ENCODE measurements at places on chromosomes 12 and 14.
A peak's percentile ranks its signal among the peaks of the same experiment; 100 is the strongest.

GRCh38 chr14:59900556-59900955 is 19.4 kb upstream of the LRRC9 start:
- no peak for DNase-seq

GRCh38 chr14:22478247-22478646 is 110.8 kb downstream of the DAD1 start:
- DNase-seq, result no peak

- no peak for DNase-seq
These were observed 632.6 kb downstream of the RPL10L start for GRCh38 chr14:46018846-46019420.

- no peak for DNase-seq
These were observed 1.0 kb downstream of the CMTM5 start for GRCh38 chr14:23377573-23378563.

DNA sequence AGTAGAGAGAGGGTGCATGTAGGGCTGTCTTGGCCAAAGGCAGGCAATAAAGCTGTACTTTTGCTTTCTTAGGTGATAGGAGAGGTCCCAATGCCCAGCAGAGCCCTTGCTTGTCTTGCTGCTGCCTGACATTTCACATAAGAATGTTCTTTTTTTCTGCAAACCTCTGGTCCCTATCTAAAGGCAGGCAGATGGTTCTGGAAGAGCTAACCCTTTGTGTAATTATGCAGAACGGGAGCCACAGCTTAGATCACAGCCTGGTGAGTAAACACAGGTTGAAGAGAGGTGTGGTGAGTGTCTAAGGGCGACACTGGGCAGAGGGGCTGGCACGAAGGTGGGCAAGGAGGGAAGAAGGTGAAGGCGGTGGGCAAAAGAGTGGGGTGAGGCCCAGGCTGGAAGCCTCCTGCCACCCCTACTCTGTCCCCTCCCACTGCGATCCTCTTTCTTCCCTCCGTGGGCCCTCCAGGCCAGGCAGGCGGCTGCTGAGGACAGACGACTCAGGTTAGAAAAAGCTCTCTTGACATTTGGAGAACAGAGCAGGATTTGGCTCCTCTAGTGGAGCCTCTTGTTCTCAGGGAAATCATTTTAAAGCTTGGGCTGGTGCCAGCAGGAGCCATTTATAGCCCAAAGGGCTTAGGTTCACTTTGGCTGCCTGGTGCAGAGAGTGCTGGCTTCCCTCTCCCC is 42.8 kb downstream of the PRMT8 start:
- DNase-seq, result no peak

GRCh38 chr12:50765095-50765911 is 1.4 kb downstream of the ATF1 start:
- DNase-seq, result peak; percentile 31

- DNase-seq, result no peak
These were observed 9.8 kb upstream of the RMST start for GRCh38 chr12:97452839-97453238.

DNA sequence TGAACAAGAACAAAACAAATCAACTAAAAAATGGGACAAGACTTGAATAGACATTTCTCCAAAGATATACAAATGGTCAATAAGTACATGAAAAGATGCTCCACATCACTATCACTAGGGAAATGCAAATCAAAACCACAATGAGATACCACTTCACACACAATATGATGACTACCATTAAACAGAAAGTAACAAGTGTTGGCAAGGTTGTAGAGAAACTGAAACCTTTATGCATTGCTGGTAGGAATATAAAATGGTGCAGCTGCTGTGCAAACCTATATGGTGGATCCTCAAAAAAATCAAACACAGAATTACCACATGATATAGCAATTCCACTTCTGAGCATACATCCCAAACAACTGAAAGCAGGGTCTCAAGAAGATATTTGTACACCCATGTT is 5.2 kb downstream of the SMAGP start:
- DNase-seq, result no peak

- no peak for DNase-seq
These were observed 13.6 kb downstream of the CACNA2D4 start for GRCh38 chr12:1904875-1905274.

GRCh38 chr12:106986135-106986534 is 811 bp downstream of the MTERF2 start:
- no peak for DNase-seq

DNA sequence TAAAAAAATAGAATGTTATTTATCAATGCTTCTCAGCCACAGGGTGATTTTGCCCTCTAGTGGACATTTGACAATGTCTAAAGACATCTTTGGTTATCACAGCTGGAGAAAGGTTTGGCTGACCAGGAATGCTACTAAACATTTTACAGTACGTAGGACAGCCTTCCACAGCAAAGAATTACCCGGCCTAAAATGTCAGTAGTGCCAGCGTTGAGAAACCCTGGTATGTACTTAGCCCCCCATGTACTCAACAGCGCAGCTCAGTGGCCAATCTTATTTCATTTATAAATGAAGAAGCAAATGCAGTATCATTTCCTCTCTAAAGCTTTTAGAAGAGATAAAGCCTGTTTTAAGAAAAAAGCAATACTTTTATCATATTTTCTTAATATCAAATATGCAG is 5.8 kb downstream of the MARK3 start:
- no peak for DNase-seq

DNA sequence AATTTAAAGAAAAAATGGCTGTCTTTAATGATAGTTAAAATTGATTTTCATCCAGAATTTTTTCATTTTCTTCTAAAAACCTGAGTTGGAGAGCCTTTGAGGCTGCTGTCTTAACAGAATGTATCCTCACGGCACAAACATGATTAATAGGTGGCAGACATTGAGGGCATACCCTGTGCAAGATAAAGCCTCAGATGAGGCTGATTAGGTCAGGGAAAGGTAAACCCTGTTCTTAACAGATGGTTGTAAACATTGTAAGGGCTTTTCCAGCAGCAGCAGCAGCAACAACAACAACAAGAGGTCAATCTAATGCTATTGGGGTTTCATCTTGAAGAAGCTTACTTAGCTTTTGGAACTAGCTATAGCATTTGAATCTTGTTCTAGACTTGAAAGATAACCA is 17.4 kb downstream of the GNG2 start:
- no peak for DNase-seq

DNA sequence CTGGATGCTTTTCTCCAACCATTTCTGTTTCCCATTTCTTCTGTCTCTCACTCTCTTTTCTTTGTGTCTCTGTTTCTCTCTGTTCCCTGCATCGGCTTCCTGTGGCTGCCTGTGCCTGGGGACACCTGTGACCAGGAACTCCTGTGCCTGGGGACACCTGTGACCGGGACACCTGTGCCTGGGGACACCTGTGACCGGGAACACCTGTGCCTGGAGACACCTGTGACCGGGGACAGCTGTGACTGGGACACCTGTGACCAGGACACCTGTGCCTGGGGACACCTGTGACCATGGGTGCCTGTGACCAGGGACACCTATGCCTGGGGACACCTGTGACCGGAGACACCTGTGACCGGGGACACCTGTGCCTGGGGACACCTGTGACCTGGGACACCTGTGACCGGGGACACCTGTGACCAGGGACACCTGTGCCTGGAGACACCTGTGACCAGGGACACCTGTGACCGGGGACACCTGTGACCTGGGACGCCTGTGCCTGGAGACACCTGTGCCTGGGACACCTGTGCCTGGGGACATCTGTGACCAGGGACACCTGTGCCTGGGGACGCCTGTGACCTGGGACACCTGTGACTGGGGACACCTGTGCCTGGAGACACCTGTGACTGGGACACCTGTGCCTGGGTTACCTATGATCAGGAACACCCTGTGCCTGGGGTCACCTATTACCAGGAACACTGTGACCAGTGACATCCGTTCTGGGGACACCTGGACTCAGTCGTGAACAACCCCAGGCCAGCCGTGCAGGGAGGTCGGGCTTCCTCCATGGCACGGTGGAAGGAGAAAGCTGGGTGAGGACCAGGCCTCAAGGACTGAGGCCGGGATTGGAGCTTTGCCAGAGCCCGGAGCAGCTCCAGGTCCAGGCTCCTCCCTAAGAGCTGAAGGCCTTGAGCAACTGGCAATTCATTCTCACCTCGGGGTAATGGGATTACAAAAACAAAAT is 23.4 kb upstream of the FBRSL1 start:
- DNase-seq, result no peak
